ENCODE measurements at places on chromosomes 6 and 20. TPM values are rescaled to one million over a fixed set of nuclear protein-coding genes. Genes with fewer than 3 reads are reported as not detected.

GRCh38 chr6:118467181-118467580 is 80.9 kb upstream of the PLN start:
- no peak for DNase-seq

DNA sequence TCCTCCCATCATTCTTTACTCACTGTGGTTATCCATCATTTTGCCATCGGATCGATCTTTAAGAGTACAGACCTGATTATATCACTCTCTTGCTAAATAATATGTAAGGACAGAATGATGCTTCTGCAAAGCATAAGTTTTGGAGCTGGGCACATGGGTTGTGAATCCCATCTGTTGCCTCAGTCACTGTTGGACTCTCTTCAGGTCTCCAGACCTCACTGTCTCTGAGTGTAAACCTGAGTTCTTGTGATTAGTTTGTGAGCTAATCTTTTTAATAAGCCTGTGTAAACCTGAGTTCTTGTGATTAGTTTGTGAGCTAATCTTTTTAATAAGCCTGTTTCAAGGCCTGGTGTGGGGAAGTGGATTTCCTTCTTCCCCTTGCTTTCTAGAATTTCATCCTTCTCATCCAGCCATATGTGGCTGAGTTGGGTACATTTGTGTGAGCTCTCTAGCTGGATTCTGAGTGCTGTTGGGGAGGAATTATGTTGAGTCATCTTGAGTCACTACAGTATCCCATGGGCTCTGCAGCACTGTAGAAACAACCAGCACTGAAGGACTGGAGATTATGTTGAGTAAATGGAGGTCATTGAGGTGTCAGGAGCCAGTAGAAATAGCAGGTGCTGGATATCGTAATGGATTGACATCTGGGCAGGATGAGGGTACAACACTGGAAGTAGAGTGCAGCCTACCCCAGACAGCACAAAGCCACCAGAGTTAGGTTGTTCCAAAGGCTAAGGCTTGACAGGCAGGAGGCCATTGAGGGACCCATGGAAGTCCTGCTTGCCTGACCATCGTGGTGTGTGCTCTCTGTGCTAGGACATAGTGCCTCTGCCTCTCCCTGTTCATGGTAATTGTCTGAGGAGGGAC is 52.4 kb downstream of the SCAND1 start:
- peak; percentile 66 for DNase-seq

DNA sequence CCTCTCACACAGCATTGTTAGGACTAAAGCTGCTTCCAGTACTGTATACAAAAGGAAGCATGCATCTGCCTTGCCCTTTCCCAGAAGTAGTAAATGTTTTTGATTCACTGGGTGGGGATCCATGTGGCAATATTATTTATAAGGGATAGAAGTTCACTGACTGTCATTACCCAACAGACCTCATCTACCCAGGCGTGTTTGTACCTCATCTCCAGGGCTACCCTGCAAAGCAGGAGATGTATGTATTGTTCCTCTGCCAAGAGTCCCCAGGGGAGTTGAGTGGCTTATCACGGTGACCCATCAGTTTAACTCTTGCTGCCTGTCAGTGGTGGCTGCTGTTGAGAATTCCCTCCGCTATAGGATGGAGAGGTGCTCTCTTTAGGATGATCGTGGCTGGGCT is 42.5 kb downstream of the SLC24A3 start:
- DNase-seq = no peak

WFDC10B gene
- total RNA-seq = not detected

GRCh38 chr6:106886922-106887797 is 87.4 kb downstream of the CD24 start:
- no peak for DNase-seq

DNA sequence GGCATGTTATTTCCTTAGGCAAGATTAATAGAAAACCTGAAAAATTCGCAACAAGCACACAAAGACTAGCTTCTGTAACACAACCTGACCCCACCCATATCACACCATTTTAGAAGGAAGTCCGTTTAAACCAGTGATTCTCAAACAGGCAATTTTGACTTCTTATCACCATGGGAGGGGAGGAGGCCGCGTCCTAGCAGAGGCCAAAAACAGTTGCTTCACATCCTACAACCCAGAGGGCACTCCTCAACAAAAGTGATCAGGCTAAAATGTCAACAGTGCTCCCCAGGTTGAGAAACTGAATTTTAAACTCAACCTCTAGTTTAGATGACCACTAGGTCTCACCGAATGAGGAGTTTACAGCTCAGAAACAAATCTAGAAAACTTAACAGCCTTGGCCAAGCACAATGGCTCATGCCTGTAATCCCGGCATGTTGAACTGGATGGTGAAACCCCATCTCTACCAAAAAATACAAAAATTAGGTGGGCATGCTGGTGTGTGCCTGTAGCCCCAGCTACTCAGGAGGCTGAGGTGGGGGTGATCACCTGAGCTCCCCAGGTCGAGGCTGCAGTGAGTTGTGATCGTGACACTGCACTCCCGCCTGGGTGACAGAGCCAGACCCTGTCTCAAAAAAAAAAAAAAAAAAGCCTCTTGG is 3.4 kb downstream of the SNX5 start:
- DNase-seq = no peak

- DNase-seq = peak; percentile 61
These were observed 15.8 kb upstream of the THBS2 start for GRCh38 chr6:169269180-169270076.

- DNase-seq = no peak
These were observed 3.1 kb downstream of the ADRM1 start for GRCh38 chr20:62305765-62306413.

GRCh38 chr6:170043150-170043819 is 247.6 kb downstream of the DLL1 start:
- no peak for DNase-seq

- no peak for DNase-seq
These were observed 77.7 kb downstream of the TMEM170B start for GRCh38 chr6:11615214-11615602.

DNA sequence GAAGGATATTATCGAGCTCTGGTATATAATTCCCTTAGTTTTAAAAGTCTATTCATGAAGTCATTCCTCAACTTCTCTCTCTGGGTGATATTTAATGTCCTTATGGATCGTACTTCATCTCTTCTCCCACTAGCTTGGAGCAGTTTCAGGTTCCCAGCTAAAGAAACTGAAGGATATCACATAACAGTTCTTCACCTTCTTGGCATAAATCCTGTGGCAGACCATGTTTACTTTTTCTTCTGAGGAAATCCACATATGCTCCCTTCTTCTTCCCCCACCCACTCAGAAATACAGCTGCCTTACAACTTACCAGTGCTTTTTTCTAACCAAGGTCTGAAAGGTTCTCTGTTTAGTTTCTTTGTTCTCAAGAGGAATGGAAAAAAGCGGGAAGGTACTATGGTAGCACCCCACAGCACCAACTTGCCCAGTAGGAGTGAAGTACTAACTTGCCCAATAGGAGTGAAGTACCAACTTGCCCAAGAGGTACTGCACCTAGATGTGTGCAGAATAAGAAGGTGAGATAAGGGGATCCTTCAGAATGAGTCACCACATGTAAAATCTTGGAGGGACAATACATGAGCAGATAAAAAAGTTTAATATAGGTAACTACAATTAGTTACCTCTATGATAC is 53.1 kb downstream of the TSPYL4 start:
- DNase-seq = no peak

DNA sequence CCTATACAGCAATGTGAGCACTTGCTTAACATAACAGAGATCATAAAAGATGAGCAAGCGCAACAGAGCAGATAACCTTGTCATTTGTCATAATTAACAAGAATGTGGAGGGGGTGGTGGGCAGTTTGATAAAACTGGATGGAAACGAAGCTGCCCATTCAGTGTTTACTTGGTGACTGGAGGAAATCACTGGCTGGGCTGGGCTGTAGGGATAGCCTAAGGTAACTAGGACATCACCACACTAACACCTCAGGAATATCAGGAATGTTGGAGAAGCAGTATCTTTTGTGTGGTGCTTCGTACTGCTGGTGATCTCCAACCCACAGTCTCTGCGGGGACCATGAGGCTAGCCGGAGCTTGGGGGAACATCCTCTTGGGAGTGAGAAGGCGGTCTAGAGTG is 218.4 kb downstream of the HIVEP2 start:
- DNase-seq = no peak

OR2B6 gene
- not detected for total RNA-seq

GRCh38 chr6:52726741-52727535 is 36.3 kb downstream of the GSTA2 start:
- peak; percentile 80 for DNase-seq

DNA sequence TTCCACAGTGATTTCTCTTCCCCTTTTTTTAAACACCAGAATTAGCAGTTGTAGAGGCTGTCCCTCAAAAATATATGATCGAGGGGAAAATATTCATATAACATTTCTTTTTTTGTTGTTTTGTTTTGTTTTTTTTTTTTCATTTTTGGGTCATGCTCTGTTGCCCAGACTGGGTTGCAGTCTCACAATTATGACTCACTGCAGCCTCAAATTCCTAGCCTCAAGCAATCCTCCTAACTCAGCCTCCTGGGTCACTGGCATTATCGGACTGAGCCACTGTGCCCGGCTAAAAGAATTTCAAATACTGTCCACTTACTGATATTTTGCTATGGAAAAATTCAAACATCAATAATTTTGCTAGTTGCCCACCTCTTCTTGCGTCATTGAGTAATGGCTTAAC is 134.0 kb downstream of the HFE start:
- DNase-seq = no peak

- peak; percentile 53 for DNase-seq
These were observed 20.6 kb upstream of the ECI2 start for GRCh38 chr6:4155848-4156466.

- DNase-seq = peak; percentile 44
These were observed at the start of gene DCDC2 for GRCh38 chr6:24357336-24358218. Gene DCDC2 (minus strand): TSS chr6:24358059. CDS start chr6:24357750, 309 bp downstream.

GRCh38 chr6:18501663-18502013 is 114.5 kb downstream of the RNF144B start:
- DNase-seq = peak; percentile 89

DNA sequence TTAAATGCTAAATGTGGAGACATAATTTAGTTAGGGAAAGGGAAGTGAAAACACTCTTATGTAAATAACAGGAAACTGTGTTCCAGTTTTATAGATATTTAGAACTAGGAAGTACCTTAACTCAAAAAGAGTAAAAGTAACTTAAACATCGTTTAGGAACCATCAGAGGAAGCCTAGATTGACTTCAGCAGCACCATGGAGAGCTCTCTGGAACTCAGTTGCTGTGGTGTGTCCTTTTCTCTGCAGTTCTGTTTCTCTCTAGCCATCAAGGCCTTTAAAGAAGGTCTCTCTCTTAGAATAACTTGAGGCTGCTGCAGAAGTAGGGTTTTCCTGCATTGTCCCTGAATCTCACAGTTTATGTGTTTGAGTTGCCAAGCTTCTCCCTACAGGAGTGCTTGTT is 26.9 kb downstream of the CLVS2 start:
- DNase-seq = no peak

DPPA5 gene
- not detected for total RNA-seq

- no peak for DNase-seq
These were observed 145.1 kb downstream of the RIMS1 start for GRCh38 chr6:72031471-72031870.

TOX2 gene
- total RNA-seq = 2.0 TPM

- DNase-seq = no peak
These were observed 17.0 kb downstream of the GHRH start for GRCh38 chr20:37244572-37244957.

DNA sequence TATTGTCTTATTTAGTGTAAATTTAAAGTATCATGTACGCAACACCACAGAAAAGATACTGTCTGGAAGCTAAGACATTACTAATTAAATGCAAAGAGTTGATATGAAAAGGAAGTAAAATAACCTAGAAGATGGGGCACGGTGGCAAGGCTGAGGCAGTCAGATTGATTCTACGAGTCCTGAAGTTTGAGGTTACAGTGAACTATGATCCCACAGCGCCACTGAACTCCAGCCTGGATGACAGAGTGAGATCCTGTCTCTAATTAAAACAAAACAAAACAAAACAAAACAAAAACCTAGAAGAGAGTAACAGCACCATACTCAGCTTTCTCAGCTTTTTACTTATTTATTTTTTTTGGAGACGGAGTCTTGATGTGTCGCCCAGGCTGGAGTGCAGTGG is 199.0 kb downstream of the PRKN start:
- no peak for DNase-seq

PRRT1 gene
- not detected for total RNA-seq

CLIC1 gene
- total RNA-seq = 938 TPM

DNA sequence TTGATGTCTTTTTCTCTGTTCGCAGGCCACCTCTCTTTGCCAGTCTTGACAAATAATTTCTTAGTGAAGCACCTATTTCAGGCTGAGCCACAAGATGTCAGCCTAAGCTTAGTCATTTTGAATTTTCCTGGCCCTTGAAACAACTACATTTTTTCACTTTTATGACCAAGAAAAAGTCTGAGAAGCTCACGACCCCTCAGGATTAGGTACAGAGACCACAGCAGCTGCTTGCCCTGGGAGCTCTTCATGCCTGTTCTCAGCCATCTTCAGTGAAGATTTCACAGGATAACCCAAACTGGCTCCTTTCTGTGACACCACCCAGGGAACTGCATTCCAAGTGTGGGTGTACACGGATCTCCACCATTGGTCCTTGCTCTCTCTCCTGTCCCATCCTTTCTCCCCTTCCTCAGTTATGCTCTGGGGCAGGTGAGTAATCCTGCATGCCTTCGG is 38.4 kb upstream of the SPTLC3 start:
- DNase-seq = no peak

DNA sequence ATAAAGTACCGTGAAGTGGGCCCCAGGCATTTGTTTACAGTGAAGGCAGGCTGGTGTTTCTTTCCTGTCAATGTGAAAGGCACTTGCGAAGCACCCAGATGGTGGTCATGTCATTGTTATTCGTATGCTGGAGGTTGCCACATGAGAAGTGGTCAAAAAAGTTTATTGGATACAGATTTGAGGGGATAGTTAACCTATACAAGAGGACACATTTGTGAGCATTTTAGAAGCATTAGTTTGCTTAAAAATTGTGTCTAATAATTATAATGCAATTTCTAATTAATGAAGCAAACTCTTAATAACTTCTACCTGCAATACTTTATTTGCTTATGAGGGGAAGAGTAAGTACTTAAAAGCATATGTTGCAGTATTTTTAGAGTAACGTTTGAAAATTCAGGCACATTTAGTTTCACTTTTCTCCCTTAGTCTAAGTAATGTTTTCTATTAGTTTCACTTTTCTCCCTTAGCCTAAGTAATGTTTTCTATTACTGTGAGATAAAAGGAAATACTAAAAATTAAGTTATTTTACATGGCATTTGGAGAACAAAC is 120.7 kb upstream of the CLDN20 start:
- DNase-seq = no peak

HTR1E gene
- not detected for total RNA-seq

GRCh38 chr20:47413189-47413588 is 56.7 kb upstream of the ZMYND8 start:
- no peak for DNase-seq

DNA sequence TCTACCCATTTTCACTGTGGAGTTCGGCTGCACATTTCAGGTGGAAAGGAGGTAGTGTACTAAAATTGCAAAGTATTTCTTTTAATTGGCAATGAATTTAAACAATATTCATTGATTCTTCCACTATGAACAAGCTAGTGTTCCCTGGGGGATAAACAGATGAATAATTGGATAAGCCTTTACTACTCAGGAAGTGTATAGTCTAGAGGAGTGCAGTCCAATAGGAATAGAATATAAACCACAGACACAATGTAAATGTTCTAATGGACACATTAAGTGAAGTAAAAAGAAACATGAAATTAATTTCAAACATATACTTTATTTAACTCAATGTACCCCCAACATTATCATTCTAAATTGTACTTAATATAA is 28.7 kb downstream of the SGK1 start:
- DNase-seq = no peak

RCAN2 gene
- total RNA-seq = 1.4 TPM

SYNDIG1 gene
- 0.12 TPM for total RNA-seq

- no peak for DNase-seq
These were observed 22.3 kb upstream of the UNC93A start for GRCh38 chr6:167268683-167269280.

GRCh38 chr6:83097675-83098074 is 30.2 kb downstream of the DOP1A start:
- no peak for DNase-seq
